ENCODE measurements at places on chromosomes 4 and X. TPM values are rescaled to one million over a fixed set of nuclear protein-coding genes. Genes with fewer than 3 reads are reported as not detected.

The OTC gene
- total RNA-seq = not detected

The GSX2 gene
- total RNA-seq = not detected

The NDNF gene
- total RNA-seq = not detected

The GUCY1A1 gene
- not detected for total RNA-seq

The HS3ST1 gene
- 7.1 TPM for total RNA-seq

The NHS gene
- total RNA-seq = 10.1 TPM

The HS6ST2 gene
- 1.3 TPM for total RNA-seq

The SLC10A6 gene
- total RNA-seq = 12.7 TPM

The MEPE gene
- total RNA-seq = not detected

The NAP1L2 gene
- 1.6 TPM for total RNA-seq

The TMPRSS11D gene
- 0.99 TPM for total RNA-seq

The GAGE12J gene
- total RNA-seq = not detected

The NXF2B gene
- not detected for total RNA-seq

The MTNR1A gene
- total RNA-seq = not detected

The ZFP92 gene
- 3.0 TPM for total RNA-seq

The SCD5 gene
- 16.9 TPM for total RNA-seq

The EFNB1 gene
- 223 TPM for total RNA-seq

The ATP1B4 gene
- total RNA-seq = not detected

The CDS1 gene
- total RNA-seq = 20.8 TPM

The PAGE1 gene
- not detected for total RNA-seq

The DDIT4L gene
- total RNA-seq = 1.3 TPM

The FATE1 gene
- total RNA-seq = not detected

The TACR3 gene
- not detected for total RNA-seq

The GRK4 gene
- 2.7 TPM for total RNA-seq

The HHIP gene
- total RNA-seq = 0.53 TPM

The BMPR1B gene
- 0.21 TPM for total RNA-seq

The NLGN4X gene
- 0.04 TPM for total RNA-seq

The FOXR2 gene
- not detected for total RNA-seq

The FAM53A gene
- total RNA-seq = 1.3 TPM

The TNIP3 gene
- total RNA-seq = 0.10 TPM

The RIBC1 gene
- 0.35 TPM for total RNA-seq

The MAGED4B gene
- 8.8 TPM for total RNA-seq

The MAGEC2 gene
- not detected for total RNA-seq

The MAGEA6 gene
- not detected for total RNA-seq

The STARD8 gene
- 0.11 TPM for total RNA-seq

The ANAPC4 gene
- 26.0 TPM for total RNA-seq

The ATP6AP1 gene
- total RNA-seq = 51.0 TPM

The ADH6 gene
- not detected for total RNA-seq
